ENCODE measurements at places on chromosomes 16 and 17.

- DNase-seq, result no peak
These were observed 82.5 kb downstream of the C17orf67 start for GRCh38 chr17:56751145-56751738.

DNA sequence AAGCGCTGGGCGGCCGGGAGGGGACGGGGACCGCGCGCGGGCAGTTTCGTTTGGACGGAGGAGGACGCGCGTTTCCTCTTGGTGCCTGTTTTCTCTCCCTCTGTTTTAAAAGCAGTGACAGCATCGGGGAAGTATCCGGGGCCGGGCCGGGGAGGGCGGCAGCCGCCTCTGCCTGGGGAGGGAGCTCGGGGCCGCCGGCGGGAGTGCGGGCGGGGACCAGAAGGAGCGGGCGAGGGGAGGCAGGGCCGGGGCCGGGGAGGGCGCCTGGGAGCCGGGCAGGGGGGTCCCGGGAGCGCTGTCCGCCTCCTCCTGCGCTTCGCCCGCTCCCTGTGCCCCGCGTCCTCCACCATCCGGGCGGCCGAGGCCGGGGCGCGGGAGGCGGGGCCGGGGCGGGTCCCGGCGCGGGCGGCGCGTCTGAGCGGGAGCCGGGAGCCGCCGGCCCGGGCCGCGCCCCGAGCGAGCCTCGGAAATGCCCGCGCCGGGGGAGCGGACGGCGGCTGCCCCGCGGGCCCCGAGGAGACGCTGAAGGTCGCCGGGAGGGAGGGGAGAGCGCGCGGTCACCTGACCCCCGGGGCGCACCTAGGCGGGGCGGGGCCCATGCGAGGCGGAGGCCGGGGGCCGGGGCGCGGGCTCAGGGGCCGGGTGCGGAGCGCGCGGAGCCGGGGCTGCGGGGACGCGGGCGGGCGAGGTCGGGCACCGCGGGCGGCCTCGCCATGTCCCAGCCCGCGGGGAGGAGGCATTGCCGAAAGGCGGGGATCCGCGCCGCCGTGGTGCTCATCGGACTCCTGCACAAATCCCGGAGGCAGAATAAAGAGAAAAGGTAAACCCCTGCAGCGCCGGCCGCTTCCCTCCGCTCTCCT, 57.3 kb downstream of the RAP1GAP2 start:
- DNase-seq, result no peak

DNA sequence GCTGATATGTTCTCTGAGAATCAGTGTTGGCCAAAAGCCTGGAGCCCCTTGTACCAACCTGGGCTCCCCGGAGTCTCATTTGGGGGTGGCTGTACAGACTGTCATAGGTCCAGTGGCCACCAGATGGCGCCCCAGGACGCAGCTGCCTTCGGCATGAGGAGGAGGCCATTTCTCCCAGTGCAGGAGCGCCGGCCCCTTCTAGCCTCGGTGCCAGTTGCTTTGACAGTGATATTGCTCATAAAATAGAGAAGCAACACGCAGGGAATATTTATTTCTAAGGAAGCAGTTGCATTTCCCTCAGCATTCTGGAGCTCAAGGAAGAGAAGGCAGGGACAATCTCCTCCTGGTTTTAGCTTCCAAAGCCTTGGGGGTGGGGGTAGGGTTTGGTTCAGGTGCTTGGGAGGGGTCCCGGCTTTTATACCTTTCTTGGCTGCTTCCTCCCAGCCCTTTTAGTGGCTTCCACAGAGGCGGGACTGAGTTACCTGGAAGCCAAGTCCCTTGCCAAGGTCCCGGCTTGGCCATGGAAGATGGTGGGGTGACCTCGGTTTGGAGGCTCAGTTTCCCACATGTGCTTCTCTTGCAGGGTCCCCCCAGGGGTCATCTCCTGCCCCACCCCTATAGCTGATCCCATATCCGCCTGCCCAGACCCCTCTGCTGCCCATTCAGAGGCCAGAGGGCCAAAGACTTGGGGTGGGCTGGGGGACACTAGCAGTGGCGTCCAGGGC, 117.8 kb upstream of the CDC42EP4 start:
- peak; percentile 94 for DNase-seq

DNA sequence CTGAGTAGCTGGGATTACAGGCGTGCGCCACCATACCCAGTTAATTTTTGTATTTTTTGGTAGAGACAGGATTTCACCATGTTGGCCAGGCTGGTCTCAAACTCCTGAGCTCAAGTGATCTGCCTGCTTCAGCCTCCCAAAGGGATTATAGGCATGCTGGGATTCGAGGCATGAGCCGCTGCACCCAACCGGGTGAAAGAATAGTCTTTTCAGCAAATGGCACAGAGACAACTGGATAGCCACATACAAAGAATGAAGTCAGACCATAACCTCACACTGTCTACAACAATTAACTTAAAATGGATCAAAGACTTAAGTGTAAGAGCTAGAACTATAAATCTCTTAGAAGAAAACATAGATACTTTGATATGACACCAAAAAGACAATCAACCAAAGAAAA, 67.6 kb downstream of the TBC1D16 start:
- no peak for DNase-seq

GRCh38 chr17:49588312-49588711, 12.6 kb downstream of the NXPH3 start:
- no peak for DNase-seq

DNA sequence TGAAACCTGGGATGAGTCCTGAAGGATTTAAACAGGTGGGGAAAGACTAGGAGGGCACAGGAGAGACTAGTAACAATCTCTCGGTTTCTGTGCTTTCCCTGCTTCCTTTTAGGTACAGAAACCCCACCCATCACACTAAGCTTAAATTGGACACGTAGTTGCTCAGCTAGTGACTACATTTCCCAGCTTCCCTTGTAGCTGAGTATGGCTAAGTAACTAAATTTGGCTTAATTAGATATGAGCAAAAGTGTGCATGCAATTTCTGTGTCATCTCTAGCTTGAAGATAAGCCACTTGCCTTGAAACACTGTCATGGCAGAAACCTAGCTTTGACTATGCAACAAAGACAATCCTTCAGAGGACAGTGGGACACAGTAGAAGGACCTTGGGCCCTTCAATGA, 36.5 kb downstream of the CACNG1 start:
- DNase-seq, result no peak

DNA sequence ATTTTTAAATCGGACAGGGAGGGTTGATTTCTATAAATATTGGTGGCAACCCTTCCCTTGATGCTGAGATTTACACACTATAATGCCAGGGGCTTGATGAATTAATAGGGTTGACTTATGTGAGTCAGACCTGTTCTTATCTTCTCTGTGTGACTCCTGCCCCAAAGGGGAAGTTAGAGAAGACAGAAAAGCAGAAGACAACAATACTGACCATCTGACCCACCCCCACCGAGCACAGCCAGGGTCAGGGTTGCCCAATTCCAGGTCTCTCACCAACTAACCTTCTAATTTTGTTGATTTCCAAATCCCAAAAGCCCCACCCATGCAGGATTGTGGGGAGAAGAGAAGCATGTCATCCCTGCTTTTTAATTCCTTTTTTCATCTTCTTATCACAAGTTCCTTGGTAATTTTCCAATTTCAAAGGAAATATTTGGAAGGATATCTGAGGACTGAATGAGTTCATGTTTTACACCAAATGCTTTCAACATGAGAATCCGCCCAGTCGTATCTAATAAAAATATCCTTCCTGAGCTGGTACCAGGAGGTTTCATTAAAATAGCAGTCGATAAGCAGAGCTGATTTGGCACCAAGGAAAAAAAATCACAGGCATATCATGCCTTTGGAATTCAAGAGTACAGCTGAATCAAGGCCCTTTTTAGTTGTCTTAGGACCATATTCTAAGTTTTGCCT, 603.4 kb upstream of the CDH11 start:
- DNase-seq, result no peak

All from esophagus muscularis mucosa (tissue), 4 donors.